ENCODE measurements at places on chromosomes 1 and 21.

DNA sequence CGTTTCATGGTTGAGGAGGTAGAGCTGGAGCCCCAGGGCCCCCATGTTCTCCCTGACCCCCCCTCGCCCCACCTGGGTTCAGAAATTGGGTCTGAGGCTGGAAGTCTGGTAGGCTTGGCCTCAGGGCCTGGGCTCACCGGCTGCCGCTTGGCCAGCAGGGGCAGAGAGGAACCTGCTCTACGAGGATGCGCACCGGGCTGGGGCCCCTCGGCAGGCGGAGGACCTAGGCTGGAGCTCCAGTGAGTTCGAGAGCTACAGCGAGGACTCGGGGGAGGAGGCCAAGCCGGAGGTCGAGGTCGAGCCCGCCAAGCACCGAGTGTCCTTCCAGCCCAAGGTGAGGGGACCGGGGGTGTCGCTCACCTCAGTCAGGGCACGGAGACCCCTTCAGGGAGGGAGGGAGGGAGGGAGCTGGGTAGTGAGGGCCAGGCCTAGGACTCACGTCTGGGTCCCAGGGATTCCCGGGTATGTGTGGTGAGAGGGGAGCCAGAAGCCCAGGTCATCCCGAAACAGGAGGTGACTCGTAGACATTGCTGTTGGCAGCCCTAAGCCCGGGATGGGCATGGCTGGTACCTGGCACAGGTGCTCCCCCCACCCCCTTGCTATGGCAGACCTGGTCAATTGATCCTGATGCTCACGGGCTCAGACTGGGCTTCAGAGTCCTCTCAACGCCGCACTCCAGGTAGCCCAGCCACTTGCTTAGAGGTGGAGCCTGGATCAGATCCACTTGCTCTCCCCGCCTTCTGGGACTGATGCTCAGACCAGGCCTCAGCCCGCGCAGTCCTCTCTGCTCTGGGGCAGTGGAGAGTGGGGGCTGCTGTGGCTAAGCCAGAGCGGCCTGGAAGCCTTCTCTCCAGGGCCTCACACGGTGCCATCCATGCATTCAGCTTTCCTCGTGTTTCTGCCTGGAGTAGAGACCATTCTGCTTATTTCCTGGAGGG is 68.4 kb downstream of the ARHGEF10L start:
- DNase-seq: no peak

- DNase-seq: no peak
These were observed 301.2 kb upstream of the ADGRL2 start for GRCh38 chr1:81499487-81499886.

- no peak for DNase-seq
These were observed 65.9 kb downstream of the FMO4 start for GRCh38 chr1:171379846-171380245.

GRCh38 chr1:97396463-97396862 is 524.4 kb downstream of the DPYD start:
- no peak for DNase-seq

DNA sequence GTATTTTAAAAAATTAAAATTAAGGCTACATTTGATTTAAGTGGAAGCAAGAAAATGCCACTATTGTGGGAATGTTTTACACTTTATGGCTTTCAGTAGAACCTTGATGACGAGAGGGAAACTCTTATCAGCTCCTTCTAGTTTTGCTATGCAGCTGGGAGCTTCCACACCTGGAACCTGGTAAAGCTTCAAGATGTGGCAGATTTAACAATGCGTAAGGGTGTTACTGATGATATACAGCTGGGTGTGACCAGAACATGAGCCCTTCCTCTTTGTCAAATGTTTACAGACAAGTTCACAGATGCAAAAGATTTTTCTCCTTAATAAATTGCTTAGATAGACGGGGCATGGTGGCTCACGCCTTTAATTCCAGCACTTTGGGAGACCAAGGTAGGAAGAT is 20.3 kb downstream of the TTC13 start:
- no peak for DNase-seq

- no peak for DNase-seq
These were observed 4.5 kb upstream of the DHRS3 start for GRCh38 chr1:12622506-12622905.

GRCh38 chr1:155255243-155256007 is at the start of gene ENTREP3:
Gene ENTREP3, minus strand, starts transcription at chr1:155255483. Its CDS starts 606 bp downstream, at chr1:155254877.
- peak; percentile 88 for DNase-seq

DNA sequence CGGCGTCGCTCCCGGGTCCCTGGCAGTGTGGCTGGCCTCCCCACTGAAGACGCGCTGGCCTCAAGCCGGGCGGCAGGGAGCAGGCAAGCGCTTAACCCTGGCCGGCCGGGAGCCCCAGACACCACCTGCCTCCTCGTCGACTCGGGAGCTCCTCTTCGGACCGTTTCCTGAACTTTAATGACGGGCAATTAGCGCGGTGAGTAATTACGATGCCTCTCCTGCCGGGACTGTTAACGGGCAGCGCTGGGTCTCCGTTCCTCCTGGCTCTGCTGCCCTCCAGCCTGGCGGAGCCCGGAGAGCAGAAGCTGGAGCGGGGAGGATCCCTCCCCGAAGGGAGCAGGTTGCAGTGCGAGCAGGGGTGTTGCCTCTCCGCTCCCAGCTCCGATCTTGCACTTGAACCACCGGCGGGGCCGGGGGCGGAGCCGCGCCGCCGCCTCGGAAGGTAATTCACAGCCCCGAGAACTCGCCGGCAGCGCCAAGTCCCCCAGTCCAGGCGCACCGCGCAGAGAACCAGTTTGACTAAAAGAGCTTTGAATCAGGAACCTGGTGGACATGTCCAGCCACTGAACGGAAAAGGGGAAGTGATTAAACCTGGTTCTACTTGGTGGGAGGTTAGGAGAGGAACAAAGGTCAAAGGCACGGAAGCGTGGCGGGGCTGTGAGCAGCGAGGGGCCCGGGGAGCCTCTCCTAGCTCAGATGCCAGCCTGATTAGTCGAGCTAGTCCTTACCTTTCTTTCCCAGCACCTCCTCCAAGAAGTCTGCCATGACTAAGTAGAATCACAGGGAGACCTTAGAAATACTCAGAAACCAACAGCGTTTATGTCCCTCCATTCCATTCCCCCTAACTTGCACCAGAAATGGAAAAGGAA is 18.3 kb upstream of the PLEKHA6 start:
- DNase-seq: peak; percentile 65

DNA sequence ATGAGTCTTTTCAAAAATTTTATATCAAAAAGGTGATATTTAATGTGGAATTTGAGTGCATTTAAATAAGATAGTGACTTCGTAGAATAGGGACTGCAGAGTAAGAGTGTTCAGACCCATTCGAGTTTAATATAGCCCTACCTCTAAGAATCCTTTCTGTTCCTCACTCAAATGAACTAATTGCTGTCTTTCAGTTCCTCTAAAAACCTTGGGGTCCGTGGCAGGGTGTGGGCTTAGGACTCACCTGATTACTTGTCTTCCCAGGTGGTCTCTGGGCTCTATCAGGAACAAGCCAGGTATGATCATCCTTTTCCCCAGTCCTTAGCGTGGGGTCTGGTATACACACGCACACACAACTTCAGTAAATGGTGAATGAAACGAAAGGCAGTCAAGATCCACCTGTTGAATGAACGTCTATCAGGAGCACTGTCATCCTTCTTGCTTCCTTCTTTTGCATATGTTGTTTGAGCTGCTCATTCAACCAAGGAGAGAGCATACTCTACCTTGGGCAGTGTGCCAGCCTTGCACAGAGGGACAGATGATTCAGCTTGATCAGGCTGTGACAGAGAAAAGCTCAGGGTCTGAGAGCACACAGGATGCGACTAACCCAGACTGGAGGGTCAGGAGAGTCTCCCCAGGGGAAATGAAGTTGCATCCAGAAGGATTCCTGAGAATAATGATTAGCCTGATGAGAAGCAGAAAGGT is 1.2 kb upstream of the RNF11 start:
- DNase-seq: peak; percentile 71

- no peak for DNase-seq
These were observed 94.1 kb downstream of the CLDN17 start for GRCh38 chr21:30072496-30072895.

GRCh38 chr1:115564201-115564600 is 77.6 kb upstream of the VANGL1 start:
- DNase-seq: no peak

Data from stimulated activated CD8-positive, alpha-beta memory T cell treated with anti-CD3 and anti-CD28 coated beads, Interleukin-4, amount 100 ng/mL, for 48 hours (primary cell).